ENCODE measurements at places on chromosomes 11 and 22.

- no peak for DNase-seq
Observed at GRCh38 chr11:47532597-47533213, 20.2 kb downstream of the CELF1 start.

DNA sequence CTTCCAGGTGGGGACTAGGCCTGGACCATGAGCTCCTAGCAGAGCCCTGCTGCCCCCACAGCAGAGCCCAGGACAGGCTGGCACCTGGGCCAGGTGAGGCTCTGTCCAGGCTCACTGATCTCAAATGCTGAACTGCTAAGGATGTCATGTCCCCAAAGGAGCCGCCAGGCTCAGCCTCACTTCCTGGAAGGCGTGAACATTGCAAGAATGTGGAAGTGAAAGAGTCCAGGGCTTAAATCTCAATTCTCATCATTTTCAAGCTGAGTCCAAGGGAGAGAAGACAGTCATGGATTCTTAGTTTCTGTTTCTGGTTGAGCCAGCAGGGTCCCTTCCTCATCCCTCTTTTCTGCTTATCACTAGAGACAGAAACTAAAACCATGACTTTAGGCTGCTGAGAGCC lies 5.0 kb downstream of the ASCL2 start:
- no peak for DNase-seq

GRCh38 chr22:23128269-23129108 lies 13.3 kb downstream of the RSPH14 start:
- DNase-seq, result peak; percentile 64

GRCh38 chr11:11577932-11578911 lies 43.6 kb downstream of the GALNT18 start:
- no peak for DNase-seq

DNA sequence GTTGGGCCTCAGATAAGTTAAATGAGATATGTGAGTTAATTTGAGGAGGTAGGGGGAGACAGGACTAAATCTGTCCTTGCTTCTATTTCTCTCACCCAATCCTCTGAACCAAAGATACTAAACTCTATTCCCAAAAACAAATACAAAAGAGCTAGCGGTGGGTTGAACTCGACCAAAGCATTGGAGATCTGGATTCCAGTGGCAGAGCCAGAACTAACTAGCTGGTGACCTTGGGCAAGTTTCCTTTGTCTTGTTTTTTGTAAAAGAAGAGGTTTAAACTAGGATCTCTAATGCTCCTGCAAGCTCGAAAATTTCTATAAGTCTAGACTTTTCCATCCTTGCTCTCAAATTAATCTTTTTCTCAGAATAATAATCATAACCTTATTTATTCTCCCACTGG lies 1.5 kb downstream of the ME3 start:
- DNase-seq, result no peak

- DNase-seq, result no peak
Observed at GRCh38 chr11:35791088-35791958, 128.7 kb downstream of the TRIM44 start.

- no peak for DNase-seq
Observed at GRCh38 chr11:65919573-65920371, 546 bp downstream of the DRAP1 start.

DNA sequence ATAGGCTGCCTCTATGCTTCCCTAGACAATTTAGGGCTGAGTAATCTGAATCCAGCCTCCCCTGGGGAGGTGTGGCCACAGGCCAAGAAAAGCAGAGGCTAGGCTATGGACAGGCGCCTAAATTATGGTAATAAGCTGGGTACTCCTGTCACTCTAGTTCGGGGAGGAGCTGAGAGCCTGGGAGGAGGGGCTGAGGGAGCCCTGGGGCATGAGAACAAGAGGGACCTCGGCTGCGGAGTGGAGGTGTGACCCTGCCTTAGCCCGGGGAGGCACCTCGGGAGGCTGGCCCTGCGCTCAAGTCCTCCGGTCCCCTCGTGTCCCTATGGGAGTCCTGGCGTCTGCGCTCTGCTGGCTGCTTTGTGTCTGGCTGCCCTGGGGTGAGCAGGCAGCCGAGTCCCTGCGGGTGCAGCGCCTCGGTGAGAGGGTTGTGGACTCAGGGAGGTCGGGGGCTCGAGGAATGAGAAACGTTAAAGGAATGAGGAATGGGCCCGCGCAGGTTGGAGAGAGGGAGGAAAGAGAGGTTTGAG lies at the start of gene OTOG:
Gene OTOG, plus strand, starts transcription at position 209 of the 527 bp plus-strand sequence. Its CDS starts 114 bp downstream, at position 323.
- no peak for DNase-seq

DNA sequence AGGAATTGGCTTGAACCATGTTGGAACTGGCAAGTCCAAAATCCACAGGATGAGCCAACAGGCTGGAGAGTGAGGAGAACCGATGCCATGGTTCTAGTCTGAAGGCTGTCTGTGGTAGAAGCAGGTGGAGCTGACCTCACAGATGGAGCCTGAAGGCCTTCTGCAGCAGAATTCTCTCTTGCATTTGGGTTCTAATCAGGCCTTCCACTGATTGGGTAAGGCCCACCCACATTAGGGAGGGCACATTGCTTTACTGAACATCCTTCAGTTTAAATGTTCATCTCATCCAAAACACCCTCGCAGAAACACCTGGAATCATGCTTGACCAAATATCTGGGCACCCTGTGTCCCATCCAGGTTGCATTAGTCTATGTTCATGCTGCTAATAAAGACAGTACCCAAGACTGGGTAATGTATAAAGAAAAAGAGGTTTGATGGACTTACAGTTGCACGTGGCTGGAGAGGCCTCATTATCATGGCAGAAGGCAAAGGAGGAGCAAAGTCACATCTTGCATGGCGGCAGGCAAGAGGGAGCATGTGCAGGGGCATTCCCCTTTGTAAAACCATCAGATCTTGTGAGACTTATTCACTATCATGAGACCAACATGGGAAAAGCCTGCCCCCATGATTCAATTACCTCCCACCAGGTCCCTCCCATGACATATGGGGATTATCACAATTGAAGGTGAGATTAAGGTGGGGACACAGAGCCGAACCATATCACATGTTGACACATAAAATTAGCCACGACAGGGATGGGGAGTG lies 15.9 kb downstream of the SMIM38 start:
- no peak for DNase-seq

DNA sequence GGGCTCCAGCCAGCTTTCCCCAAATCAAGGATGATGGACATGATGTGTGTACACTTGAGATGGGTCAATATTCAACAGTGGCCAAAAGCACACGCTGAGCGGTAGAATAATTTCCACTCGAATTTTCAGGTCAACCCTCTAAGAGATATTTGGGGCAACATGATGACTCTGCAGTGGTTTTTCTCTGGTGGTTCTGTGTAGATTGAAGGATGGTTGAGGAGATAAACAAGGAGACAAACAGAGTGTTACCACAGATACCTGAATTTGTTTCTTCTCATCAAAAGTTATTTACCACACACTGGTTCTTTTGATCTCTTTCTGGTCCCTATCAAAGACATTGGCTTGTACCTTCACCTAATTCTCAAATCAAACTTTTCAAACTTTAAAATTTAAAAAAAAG lies 242.0 kb downstream of the ETS1 start:
- no peak for DNase-seq

- DNase-seq, result no peak
Observed at GRCh38 chr11:78070621-78071020, 7.0 kb downstream of the THRSP start.

- DNase-seq, result no peak
Observed at GRCh38 chr22:30265823-30266444, 717 bp downstream of the OSM start.

DNA sequence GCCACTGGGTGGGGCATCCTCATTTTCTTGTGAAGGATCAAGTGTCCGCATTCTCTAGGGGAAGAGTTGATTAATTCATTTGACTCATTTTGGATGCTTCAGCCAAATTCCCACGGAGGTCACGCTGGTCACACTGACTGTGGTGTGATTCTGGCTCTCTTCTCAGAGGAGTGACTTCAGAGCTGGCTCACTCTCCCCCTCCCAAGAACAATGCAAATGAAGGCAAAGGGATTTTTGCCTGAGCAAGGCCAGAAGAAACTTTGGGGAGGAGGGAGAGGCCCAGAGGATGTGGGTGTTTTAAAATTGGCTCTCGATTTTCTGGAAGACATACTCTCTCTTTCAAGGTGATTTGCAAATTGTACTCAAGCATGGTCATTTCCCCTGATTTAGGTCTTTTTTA lies 51.1 kb upstream of the LMO2 start:
- DNase-seq, result no peak

- no peak for DNase-seq
Observed at GRCh38 chr11:62273789-62274275, 3.9 kb downstream of the SCGB2A2 start.

- DNase-seq, result no peak
Observed at GRCh38 chr22:17266251-17266971, 47.2 kb upstream of the ADA2 start.

GRCh38 chr22:30406400-30406799 lies 9.6 kb downstream of the SEC14L2 start:
- no peak for DNase-seq

DNA sequence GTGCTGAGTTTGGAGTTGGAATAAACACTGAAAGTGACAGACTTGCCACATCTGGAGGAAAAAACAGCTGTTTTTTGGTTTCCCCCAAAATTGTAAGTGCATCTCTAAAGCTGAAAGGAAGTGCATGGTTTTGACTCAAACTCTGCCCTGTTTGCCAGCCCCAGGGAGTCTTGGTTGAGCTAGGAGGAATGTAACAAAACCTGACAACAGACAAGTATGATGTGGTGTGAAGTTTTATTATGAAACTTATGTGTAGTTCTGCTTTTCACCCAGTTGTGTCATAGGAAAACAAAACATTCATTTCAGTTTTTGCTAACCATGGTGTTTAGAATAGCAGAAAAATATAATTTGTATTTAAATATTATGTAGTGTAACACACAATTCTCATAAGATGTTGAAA lies 31.7 kb upstream of the PDE3B start:
- DNase-seq, result no peak

- no peak for DNase-seq
Observed at GRCh38 chr22:26857169-26857568, 199.8 kb downstream of the MIAT start.

DNA sequence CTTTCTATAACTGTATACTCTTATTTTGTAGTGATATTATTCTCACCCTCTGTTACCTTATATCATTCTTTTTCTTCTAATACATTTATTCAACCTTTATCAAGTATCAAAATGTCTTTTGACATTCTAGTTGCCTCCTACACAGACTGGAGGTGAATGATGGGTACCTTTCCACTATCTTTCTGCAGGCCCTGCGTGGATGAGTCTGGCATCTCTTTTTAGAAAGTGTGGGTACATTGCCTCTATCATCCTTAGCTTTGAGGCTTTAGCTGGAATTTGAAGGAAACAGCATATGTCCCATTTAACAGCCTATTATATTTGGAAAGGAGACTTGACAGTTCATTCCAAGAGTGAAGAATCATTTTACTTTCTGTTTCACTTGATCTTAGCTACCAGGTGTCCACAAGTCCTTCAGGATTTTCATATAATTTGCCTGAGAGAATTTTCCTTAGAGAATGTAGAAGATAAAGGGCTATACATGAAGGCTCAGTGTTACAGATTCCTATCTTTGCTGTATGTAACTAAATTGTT lies 192.0 kb downstream of the CWF19L2 start:
- no peak for DNase-seq

DNA sequence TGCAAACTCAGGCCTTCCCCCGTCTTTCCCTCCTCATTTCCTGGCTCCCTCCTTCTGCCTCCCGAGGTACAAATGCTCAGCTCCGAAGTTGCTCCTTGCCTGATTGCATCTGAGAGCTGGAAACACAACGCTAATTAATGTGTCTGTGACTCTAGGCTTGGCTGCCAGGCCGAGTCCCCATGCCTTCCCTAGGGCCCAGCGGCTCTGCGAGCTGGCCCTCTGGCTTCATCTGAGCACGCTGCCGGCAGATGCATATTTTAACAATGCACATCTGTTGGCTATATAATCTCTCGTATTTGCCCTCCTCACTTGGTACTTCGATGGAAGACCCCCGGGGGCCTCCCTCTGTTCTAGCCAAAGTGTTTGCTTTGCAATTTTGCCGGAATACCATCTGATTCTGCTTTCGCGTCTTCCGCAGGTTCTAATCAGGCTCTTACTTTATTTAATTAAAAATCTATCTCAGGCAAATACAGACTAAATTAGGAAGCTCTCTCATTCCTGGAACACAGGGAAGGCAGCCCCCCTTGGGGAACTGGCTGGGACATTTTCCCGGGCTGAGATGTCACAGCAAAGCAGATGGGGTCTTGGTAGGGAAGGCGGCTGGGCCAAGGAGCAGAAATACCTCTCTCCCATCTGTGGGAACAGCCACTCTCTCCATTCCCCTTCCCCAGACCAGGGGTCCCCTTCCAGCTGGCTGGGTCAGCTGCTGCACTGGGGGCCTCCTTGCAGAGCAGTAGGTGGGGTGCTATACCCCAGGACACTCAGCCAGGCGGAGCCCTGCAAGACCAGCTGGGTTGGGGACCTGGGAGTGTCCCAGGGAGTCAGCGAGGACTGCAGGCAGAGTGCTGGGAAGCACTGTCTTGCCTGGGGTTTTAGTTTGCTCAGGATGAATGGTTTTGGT lies 162.8 kb downstream of the ST3GAL4 start:
- DNase-seq, result no peak
